ENCODE measurements at places on chromosomes 2 and 18. TPM values are rescaled to one million over a fixed set of nuclear protein-coding genes. Genes with fewer than 3 reads are reported as not detected.

- H3K27me3 ChIP-seq, result no peaks in the 10 kb centered on the region
- no peak for DNase-seq
- H3K4me3 ChIP-seq, result no peak overlapping the region
- H3K4me1 ChIP-seq, result no peaks in the 10 kb centered on the region
- H3K27ac ChIP-seq, result no peak overlapping the region
Observed at GRCh38 chr2:177545143-177545542, 152.6 kb downstream of the AGPS start.

DNA sequence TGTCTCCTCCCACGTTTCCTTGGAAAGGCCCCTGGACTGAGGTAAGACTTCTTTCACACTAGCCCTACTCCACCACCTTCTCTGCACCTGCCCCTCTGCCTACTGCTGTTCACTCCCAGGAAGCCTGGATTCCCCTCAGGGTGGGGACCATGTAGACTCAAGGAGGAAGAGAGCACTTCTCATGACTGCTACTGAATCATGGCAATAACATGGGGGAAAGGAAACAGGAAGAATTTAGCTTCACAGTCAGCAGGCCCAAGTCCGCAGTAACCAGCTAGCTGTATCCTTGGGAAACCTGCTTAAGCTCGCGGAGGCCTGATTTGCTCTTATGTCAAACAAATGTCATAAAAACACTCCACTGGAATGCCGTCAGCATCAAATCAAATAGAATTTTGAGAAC is 126.2 kb upstream of the CAPN13 start:
- H3K27ac ChIP-seq, result no peak overlapping the region
- no peak overlapping the region for H3K4me3 ChIP-seq
- DNase-seq, result no peak
- H3K27me3 ChIP-seq, result no peaks in the 10 kb centered on the region
- H3K36me3 ChIP-seq, result no peaks in the 10 kb centered on the region
- no peaks in the 10 kb centered on the region for H3K4me1 ChIP-seq

DNA sequence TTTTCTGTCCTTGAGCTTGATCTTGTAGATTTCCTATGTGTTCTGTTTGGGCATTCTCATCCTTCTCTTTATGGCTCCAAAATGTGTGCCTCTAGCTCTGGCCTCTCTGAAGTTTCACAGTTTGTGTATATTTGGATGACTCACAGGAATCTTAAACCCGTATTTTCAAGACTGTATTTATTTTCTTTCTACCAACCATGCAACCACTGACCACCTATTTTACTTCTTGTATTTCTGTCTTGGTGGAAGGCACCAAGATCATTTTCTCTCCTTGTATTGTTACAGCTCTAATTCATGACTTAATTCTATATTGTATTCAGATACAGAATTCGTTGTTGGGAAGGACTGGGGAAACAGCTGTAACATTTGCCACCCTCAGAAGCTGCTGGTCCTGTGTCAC is 39.5 kb downstream of the ACSL3 start:
- no peak for DNase-seq
- no peaks in the 10 kb centered on the region for H3K27me3 ChIP-seq
- H3K4me3 ChIP-seq, result no peak overlapping the region

GRCh38 chr2:187078297-187078696 is 229.3 kb upstream of the ZSWIM2 start:
- no peak overlapping the region for H3K27ac ChIP-seq
- no peak for DNase-seq
- no peaks in the 10 kb centered on the region for H3K27me3 ChIP-seq
- no peaks in the 10 kb centered on the region for H3K36me3 ChIP-seq
- H3K4me1 ChIP-seq, result peaks cover 5% of the 10 kb centered on the region

GRCh38 chr2:217836901-217837491 is 165.8 kb downstream of the TNS1 start:
- H3K4me3 ChIP-seq, result no peak overlapping the region
- DNase-seq, result peak; percentile 84
- peaks cover 6% of the 10 kb centered on the region for H3K36me3 ChIP-seq
- H3K27me3 ChIP-seq, result no peaks in the 10 kb centered on the region
- peak overlapping the region; percentile 96 for H3K27ac ChIP-seq
- peaks cover 99% of the 10 kb centered on the region for H3K4me1 ChIP-seq

- H3K27me3 ChIP-seq, result no peaks in the 10 kb centered on the region
- DNase-seq, result peak; percentile 14
- peak overlapping the region; percentile 89 for H3K4me3 ChIP-seq
Observed at GRCh38 chr2:168456521-168457189, 583 bp downstream of the CERS6 start.

GRCh38 chr2:100416935-100417710 is at the start of gene CHST10:
CHST10 (minus strand) TSS chr2:100417668; CDS start chr2:100406675, 10,993 bp downstream.
- peak within 1 kb of the TSS; percentile 85 for H3K4me3 ChIP-seq
- H3K27ac ChIP-seq, result peak within 1 kb of the TSS; percentile 85
- H3K4me1 ChIP-seq, result no peaks in the 10 kb centered on the region
- H3K36me3 ChIP-seq, result no peaks in the 10 kb centered on the region

DNA sequence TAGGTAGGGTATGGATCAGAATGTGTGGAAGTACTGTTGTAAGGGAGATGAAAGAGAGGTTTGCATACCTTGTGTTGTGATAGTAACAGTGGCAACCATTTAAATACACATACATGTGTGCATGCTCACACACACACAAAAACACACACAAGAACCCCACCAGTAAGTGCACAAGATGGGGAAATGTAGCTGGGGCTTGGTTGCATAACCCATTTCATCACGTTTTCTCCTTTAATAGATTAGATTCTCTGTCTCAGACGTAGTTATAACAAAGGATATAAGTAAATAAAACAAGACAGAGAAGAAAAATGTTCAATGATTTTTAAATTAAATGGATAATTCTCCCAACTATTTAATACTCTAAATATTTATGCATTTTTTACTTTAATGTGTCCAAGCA is 13.4 kb downstream of the ARHGAP15 start:
- no peaks in the 10 kb centered on the region for H3K36me3 ChIP-seq
- H3K27ac ChIP-seq, result no peak overlapping the region
- H3K4me3 ChIP-seq, result no peak overlapping the region
- H3K27me3 ChIP-seq, result no peaks in the 10 kb centered on the region
- H3K4me1 ChIP-seq, result no peaks in the 10 kb centered on the region

GRCh38 chr2:71510938-71511337 is 57.6 kb downstream of the DYSF start:
- H3K27me3 ChIP-seq, result no peaks in the 10 kb centered on the region
- no peak overlapping the region for H3K27ac ChIP-seq
- H3K36me3 ChIP-seq, result peaks cover 42% of the 10 kb centered on the region
- H3K4me3 ChIP-seq, result no peak overlapping the region
- no peak for DNase-seq
- H3K4me1 ChIP-seq, result peaks cover under 1% of the 10 kb centered on the region

- no peak overlapping the region for H3K27ac ChIP-seq
Observed at GRCh38 chr2:177429688-177430325, 37.2 kb downstream of the AGPS start.

Gene LANCL1
- 69.6 TPM for total RNA-seq

Gene GAREM2
- 0.88 TPM for total RNA-seq

Gene MC5R
- total RNA-seq, result not detected

Gene NT5DC4
- total RNA-seq, result not detected
